ENCODE measurements at places on chromosomes 6 and 20.

DNA sequence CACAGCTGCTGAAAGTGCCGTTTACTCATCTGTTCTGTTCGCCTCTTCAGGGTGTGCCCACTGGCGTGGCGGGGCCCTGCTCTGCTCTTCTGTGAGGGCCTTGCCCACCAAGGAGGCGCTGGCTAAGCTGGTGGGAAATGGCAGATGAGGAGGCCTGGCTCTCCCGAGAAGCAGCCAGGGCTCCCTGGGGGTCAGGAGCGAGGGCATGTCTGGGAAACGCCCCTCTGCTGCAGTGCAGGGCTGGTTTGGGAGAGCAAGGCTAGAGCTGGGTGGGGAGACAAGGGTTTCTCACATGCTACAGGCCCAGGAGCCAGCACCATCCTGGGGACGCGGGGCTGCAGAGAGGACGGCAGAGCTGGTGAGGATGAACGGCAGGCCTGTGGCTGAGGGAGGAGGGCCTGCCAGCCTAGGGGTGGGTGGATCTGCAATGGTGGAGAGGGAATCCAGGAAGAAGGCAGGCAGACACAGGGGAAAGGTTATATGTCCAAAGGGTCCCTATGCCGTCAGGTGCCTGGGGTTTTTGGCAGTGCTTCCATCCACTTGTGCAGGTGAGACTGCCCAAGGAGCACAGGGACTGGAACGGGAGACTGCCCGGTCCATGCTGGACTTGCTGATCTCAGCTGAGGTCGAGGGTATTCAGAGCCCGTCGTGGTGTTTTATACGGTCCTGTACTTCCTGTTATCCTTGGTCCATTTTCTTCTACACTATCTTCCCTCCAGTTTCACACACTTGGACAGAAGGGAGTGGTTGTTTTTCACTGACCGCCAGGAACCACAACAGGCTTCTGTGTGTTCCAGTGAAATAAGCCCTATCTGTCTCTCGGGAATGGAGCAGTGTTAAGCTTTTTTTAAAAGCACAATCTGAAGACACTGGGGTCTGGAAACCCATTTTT lies 119.2 kb downstream of the SYCP2 start:
- no peak for DNase-seq

GRCh38 chr6:12528136-12528535 lies 188.4 kb upstream of the PHACTR1 start:
- no peak for DNase-seq

- DNase-seq, result no peak
Observed at GRCh38 chr6:137112067-137112355, 61.4 kb downstream of the IL22RA2 start.

- no peak for DNase-seq
Observed at GRCh38 chr6:43014434-43014909, 423 bp downstream of the KLHDC3 start.

DNA sequence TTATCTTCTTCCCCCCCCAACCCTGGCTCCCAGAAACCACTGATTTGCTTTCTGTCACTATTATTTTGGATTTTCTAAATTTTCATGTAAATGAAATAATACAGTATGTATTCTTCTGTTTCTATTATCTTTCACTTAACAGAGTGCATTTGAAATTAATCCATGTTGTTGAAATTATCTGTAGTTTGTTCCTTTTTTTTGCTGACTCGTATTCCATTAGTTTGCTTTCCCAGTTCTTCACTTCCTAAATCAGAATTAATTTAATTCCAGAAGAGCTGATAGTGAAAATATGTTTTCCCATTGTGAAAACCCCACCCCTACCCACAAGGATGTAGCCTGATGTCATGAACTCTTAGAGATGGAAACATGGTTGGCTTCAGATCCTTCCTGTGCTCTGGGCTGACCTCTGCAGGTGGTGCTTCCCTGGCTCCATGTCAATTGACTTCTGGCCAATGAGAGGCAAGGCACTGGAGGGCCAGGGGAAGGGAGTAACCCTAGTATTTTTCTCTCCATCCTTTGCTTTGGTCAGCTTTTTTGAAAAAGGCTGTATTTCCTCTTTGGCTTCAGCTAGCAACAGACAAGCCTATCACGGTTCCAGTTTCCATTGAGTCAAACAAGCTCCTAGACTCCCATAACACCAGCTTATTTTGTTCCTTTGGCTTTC lies 244.4 kb upstream of the HSF2 start:
- DNase-seq, result no peak

GRCh38 chr6:34391786-34392496 lies 528 bp downstream of the NUDT3 start:
- DNase-seq, result no peak

GRCh38 chr6:103081876-103082630 lies 1688.5 kb downstream of the GRIK2 start:
- DNase-seq, result no peak

DNA sequence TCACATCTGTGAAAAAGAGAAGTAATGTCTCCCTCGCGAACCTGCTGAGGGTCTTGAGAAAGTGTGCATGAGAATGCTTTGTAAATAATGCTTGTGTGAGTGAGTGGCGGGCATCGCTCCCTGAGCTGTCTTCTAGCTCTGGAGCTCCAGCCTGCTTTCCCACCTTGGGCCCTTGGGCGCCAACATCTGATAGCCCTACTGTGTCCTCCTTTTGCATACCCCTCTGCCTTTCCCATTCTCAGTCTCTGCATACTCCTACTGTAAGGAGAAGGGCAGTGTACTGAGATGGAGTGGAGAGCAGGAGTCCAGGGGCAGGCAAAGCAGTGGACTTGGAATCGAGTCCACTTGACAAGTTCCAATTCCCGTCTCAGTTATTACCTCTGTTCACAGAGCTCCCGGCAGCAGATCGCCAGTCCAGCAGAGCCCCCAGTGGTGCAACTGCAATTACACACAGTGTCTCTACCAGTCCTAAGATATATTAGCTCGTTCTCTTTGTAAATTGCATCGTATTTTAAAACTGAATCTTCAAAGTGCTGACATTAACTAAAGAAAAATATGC lies 847 bp upstream of the NCR2 start:
- no peak for DNase-seq

- DNase-seq, result no peak
Observed at GRCh38 chr6:121856296-121856695, 420.9 kb downstream of the GJA1 start.

DNA sequence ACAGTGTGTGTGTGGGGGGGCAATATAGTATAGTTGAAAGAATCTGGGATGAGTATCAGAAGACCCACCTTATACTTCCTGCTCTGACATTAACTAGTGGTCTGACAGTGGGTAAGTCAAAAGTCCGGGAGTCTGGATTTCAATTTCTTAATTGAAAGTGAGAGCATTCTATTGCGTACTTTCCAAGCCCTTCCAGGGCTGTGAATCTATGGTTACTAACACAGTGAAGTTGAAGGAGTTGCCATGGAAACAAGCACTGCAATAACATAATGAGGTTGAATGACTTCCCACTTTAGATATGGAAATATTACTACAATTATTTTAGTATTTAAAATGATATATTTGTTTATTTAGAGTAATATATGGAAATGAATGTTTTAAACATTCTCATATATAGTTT lies 80.2 kb downstream of the MLIP start:
- no peak for DNase-seq

DNA sequence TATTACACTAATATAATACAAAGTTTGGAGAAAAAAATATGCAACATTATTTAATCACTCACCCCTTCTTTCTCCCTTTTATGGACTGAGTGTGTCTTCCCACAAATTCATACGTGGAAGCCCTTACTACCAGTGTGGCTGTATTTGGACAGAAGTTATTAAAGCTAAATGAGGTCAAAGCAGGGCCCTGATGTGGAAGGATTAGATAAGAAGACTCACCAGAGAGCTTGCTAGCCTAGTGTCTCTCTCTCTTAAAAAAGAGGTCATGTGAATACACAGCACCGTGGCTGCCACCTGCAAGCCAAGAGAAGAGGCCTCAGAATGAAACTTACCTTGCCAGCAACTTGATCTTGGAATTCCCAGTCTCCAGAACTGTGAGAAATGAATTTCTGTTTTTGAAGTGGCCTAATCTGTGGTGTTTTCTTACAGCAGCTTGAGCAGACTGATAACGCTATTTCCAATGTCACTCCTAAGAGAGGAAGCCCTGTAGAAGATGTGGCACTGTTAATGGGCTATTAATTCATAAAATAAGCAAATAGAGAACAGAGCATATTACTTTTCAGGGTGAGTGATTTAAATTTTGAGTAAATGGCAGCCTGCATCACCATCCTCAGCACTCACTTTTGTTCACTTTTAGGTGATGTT lies 233.4 kb downstream of the TBC1D7 start:
- DNase-seq, result no peak

DNA sequence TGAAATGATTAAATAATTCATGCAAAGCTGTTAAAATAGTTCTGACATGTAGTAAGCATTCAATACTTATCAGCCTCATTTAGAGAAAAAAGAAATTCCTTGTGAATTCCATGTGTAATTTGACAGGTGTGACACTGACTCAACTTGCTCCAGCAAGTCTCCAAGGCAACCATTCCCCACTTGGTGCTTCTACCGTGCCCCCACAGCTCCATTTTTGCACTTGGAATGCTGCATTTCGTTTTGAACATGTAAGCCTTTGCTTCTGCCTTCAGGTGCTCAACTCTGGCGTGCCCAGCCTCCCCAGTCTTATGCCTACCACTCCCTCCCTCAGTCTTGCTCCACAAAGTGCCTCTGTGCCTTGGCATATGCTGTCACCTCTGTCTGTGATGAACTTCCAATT lies 760.6 kb upstream of the CHD6 start:
- DNase-seq, result no peak

DNA sequence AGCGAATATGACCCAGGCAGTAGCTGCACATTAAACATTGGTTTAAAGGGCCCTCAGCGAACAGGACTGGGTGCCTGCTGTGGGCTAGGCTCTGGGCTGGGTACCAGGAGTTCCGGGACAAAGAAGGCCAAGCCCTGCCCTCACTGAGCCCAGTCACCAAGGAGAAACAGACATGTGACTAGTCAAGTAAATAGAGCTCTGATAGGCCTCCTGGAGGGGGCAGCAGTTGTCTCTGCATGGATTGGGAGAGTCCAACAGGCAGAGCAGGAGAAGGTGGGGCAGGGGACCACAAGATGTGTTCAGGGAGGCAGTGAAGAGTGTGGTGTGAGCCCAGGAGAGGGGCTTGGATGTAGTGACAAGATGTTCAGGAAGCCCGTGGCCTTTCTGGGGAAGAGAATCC lies 3.1 kb downstream of the HM13 start:
- no peak for DNase-seq

DNA sequence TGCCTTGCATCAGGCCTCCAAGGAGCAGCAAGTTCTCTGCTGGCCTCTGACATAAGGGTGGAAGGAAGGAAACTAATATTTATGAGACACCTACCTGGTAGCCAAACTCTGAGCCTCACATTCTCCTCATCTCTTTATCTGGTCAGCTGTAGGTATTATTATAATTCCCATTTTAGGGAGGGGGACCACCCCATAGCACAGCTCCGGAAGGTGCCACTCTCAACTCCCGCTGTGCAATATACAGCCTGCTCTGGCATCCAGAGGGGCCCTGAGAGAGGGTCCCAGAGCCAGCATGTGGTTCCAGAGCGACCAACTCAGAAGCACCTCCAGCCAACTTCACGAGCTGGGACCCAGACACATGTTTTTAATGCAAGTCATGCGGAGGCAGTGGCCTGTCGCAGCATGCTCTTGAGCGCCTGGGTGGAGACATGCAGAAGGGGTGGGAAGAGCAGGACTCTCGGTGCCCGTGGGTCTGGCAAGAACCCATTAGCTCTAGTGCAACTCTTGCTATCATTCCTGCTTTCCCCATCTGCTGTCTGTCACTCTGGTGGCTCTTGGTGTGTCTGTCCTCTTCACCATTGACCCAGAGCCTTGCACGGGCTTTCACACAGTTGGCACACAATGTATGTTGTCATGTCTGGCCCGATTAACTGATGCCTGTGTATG lies 15.0 kb upstream of the MYMX start:
- no peak for DNase-seq

DNA sequence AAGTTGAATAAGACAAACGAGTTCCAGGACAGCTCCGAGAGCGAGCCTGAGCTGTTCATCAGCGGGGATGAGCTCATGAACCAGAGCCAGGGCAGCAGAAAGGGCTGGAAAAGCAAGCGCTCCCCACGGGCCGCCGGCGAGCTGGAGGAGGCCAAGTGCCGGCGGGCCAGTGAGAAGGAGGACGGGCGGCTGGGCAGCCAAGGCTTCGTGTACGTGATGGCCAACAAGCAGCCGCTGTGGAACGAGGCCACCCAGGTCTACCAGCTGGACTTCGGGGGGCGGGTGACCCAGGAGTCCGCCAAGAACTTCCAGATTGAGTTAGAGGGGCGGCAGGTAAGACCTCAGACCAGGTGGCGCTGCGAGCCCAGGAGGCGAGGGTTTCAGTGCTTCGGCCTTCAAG lies 56.0 kb upstream of the TMEM181 start:
- DNase-seq, result no peak

DNA sequence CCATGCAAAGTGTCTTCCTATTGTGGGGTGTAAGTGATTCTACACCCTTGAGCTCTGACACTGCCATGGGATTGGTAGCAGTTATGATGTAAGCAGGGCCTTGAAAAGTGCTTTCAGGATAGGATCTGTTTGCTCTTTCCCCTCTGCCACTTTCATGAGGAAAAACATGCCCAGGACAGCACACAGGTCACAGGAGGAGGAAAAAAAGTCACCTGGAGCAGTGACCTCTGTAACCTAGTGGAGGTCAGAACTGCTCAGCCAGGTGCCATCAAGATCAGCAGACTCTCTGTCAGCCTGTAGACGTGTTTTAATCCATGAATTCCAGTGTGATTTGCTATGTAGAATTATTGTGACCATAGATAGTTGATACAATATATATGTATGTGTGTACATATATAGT lies 92.7 kb upstream of the BMP2 start:
- DNase-seq, result no peak

DNA sequence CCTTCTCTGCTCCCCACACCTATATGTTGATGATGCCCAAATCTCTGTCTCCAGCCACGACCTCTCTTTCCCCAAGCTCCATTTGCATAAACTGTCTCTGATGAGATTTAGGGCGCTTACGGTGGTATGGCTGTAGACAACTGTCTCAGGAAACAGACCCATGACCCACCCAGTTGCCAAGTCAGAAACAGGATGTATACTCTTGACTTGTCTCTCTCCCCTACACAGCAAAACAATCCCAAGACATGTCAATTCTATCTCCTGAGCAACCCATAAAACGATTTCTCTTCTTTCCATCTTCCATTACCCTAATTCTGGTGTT lies 13.9 kb downstream of the GNL1 start:
- DNase-seq, result no peak

Data from Panc1 (cell line).